Activated CD4-positive, alpha-beta T cell treated with anti-CD3 and anti-CD28 coated beads, Interleukin-2, amount 50 U/mL, for 4 hours (primary cell): ENCODE measurements at places on chromosomes 5 and 9.

- DNase-seq = no peak
Measured at GRCh38 chr9:69980591-69980990, 63.1 kb upstream of the MAMDC2 start.

DNA sequence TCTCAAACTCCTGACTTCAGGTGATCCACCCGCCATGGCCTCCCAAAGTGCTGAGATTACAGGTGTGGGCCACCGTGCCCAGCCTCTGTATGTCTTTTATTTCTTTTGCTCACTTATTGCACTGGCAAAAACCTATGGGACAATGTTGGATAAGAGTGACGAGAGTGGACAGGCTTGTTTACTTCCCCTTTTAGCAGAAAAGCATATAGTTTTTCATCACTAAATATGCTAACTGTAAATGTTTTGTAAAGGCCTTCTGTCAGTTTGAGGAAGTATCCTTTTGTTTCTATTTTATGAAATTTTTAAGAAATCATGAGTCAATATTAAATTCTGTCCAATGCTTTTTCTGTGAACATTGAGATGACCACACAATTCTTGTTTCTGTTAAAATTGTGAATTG, 103.3 kb downstream of the AUH start:
- no peak for DNase-seq

GRCh38 chr5:143922718-143923117, 110.8 kb downstream of the HMHB1 start:
- DNase-seq = no peak

DNA sequence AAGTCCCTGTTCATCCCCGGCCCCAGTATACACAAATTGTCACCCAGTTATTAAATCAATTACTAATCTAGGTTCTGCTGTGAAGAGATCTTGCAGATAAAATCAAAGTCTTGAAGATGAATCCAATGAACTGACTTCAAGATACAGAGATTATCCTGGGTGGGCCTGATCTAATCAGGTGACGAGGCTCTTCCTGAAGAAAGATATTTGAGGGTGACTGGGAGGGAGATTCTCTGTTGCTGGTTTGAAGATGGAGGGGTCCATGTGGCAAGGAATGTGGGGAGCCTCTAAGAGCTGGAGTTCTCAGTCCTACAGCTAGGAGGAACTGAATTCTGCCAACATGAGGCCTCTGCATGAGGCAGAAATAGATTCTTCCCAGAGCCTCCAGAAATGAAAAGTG, 36.1 kb upstream of the ICE1 start:
- no peak for DNase-seq

DNA sequence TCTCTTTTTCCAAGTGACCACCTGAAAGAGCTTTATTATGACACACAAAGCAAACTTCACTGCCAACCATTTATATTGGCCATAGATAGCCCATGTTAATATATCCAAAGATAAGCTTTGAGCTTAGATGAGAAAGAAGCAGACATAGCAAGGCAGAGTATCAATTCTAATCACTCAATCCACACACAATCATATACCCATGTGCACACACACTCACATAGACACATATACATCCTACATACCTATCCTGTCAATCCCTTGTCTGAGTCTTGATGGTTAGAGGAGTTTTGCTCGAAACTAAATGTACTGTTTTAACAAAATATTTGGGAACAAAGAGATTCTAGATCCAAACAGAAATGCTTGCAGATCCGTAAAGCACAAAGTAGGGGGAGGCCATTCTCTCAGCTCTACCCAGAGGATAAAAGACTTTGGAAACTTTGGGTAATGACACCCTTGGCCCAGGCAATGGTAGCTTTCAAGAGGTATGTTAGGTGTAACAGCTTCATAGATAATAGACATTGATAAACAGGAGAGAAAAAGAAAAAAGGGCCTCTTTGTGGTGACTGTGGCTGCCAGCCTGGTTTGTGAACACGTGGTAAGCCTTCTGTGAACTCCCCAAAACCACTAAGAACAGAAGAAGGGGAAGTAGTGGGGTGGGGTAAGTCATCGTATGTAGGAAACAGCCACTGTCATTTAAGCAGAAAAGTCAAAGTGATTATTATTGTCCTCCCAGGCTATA, 121.6 kb downstream of the TLR4 start:
- peak; percentile 24 for DNase-seq

GRCh38 chr5:150114102-150114641, 27.8 kb upstream of the CSF1R start:
- DNase-seq = no peak
